Stimulated activated CD4-positive, alpha-beta T cell treated with anti-CD3 and anti-CD28 coated beads, Interleukin-1b, Interleukin-23, amount 100 ng/mL, for 24 hours (primary cell): ENCODE measurements at places on chromosomes 5 and 9.

DNA sequence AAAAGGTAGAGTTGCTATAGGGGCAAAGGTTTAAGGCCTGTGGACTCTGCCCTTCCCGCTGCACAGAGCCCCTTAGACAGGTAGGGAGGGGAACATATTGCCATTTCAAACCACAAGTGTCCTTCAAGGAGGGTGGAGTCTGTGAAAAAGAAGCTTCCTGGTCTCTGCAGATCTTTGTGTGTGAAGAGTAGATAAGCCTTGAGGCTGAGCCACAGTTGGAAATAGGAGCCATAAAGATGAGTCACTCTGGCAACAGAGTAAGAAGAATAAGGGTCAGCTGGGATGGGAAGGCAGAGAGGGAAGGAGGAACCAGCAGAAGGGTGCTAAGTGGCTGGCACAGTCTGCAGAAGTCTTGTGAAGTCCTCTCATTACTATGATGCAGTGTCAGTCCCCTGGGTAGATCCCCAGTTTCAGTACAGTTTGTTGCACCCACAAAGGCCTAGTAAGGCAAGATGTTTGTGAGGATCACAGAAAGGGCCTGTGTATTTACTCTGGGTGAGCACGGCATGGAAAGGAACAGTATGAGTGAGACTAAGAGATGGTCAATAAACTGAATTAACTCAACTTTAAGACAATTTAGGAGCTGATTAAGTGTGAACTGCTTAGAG lies 18.1 kb downstream of the GRXCR2 start:
- DNase-seq: no peak

GRCh38 chr5:83488271-83488670 lies 16.7 kb downstream of the VCAN start:
- DNase-seq: no peak

GRCh38 chr9:81227507-81228245 lies 461.7 kb downstream of the TLE1 start:
- DNase-seq: no peak

DNA sequence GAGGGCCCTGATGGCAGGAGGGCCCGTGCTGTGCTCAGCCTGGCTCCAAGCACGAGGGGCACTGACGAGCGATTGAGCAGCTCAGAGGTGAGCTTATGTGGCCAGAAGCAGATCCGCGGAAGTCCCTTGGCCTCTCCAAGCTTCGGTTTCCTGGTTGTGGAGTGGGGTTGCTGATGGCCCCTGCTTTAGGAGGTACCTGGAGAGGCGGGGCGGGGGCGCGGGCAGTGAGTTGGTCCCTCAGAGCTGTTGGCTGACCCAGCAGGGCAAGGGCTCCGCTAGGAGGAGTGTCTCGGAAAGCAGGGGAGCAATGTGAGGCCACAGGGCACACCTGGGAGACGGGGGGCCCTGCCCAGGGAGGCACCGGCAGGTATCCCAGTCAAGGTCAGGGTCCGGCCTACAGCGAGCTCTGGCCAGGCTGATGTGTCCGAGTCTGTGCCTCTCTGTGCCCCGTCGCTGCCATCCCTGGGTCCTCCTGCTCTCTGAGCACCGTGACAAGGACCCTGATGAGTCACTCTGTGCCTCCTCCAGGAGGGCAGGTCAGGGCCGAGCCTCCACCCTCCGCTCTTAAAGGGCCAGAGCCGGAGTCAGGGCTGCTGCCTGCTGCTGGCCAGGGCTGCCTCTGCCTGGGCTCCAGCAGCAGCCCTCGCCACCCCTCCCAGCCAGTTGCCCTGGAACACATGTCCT lies 14.8 kb downstream of the NCS1 start:
- no peak for DNase-seq

DNA sequence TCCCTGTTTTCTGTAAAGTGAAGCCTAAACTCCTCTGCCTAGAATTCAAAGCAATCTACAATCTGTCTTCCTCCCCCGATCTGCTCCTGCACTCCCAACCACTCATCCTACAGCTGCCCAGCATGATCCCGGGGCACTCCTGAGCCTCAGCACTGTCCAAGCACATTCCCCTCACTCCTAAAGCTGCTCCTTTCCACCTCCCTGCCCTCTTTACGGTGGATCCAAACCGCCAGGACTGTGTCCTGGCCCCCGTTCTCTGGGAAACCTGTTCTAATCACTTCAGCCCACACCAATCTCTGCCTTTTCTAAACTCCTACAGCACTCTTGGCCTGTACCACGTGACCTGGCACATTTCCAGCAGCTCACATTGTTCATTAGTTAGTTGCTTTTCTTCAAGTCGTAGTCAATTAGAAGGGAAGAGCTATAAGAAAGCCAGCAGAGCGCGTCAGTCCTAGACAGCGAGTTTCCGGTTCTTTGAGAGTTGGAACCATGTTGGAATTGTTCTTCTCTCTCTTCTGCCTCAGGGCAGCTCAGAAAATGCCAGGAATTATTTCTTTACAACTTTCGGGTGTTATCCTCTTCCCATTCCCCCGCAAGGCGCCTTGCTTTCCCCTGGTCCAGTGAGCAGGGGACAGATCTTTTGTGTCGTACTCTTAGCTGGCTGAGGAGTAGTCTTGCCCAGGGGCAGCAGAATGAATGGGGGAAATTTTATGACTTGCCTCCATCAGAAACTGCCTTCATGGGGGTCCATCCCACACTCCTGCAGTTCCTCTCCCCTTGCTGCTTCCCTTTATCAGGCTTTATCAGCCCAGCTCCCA lies 60.7 kb downstream of the NRG2 start:
- no peak for DNase-seq

DNA sequence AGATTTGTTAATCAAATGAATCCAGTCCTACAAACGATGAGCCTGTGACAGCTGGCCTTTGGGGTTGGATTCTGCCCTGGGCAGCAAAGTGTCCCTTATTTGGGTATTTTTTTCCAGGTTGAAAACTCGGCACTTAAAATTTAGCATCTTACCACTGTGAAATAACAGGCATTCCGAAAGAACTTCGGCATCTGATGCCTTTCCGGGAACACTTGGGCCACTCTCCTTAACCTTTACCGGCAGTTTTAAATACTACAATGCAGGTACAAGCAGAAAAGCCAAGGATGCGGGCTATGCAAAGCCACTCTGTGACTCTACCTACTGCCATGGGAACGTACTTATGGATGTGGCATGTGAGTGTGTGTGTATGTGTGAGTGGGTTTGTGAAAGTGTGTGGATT lies 1.0 kb upstream of the RASGRF2 start:
- DNase-seq: no peak

GRCh38 chr9:76087976-76088375 lies 197.5 kb downstream of the PCSK5 start:
- DNase-seq: no peak

GRCh38 chr5:73387149-73387591 lies 61.4 kb downstream of the FOXD1 start:
- DNase-seq: no peak

- DNase-seq: no peak
Measured at GRCh38 chr5:65989158-65989557, 62.8 kb downstream of the ERBIN start.

- DNase-seq: no peak
Measured at GRCh38 chr5:180271221-180271620, 20.7 kb downstream of the MAPK9 start.

DNA sequence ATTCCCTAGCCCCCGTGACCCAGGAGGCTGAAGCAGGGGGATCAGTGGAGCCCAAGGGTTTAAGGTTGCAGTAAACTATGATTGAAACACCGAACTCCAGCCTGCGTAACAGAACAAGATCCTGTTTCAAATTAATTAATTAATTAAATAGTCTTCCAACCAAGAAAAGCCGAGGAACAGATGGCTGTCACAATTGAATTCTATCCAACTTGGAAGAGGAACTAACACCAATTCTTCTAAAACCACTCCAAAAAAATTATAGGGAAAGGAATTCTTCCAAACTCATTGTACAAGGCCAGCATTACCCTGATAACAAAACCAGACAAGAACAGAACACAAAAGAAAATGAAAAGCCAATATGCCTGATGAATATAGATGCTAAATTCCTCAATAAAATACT lies 43.4 kb upstream of the RGS7BP start:
- DNase-seq: no peak

GRCh38 chr5:180642181-180642775 lies 7.1 kb downstream of the FLT4 start:
- no peak for DNase-seq

GRCh38 chr5:143494595-143494994 lies 91.1 kb upstream of the NR3C1 start:
- DNase-seq: no peak

DNA sequence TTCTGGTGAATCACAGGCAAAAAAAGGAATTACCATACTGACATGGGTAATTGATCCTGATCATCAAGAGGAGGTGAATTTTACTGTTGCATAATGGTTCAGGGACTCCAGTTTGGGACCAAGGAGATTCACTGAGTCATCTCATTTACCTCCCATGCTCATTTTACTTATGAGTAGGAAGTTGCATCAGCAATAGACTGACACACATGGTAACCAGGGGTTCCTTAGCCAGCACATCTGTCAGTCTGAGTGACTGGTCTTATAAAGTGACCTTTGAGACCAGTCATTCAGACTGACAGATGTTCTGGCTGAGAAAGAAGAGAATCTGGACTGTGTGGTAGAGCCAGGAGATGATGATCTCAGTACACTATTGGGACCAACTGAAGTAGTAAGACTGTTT lies 384.6 kb upstream of the CD180 start:
- no peak for DNase-seq

- no peak for DNase-seq
Measured at GRCh38 chr9:25453875-25454274, 224.4 kb downstream of the TUSC1 start.

GRCh38 chr9:118109542-118109941 lies 405.3 kb downstream of the TLR4 start:
- DNase-seq: no peak
